ENCODE measurements at places on chromosomes 6 and 20.

GRCh38 chr6:122563364-122564052, 46.7 kb upstream of the PKIB start:
- DNase-seq: no peak

- DNase-seq: no peak
These were observed 480.5 kb upstream of the ID4 start for GRCh38 chr6:19356692-19357091.

DNA sequence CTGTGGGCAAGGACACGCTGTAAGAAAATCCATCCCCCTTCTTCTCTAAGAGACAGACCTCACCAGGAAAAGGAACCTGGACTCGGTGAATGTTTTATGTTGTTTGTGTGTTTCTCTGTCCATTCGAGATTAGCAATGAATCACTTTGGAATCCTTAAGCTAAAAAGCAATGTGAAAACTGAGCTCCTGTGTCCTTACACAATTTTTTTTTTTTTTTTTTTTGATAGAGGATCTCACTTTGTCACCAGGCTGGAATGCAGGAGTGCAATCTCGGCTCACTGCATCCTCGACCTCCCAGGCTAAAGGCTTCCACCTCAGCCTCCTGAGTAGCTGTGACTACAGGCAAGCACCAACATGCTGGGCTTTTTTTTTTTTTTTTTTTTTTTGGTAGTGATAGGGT, 32.1 kb downstream of the BFSP1 start:
- no peak for DNase-seq

DNA sequence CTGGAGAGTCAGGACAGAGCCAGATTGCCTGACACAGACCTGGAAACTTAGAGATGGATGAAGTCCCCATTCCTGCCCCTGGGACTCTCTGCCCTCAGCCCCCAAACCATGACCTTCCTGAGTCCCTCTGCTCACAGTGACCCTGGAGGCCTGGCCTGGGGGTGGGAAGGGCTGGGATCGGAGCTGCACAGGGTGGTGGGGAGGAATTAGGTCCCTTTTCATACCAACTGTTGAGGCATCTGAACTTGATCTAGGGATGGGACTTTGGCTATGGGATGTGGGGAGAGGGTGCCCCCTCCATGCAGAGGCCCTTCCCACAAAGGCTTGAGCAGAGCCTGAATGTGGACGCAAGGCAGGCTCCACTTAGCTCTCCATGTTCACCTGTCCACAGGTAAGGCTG, 144.1 kb downstream of the MRPL14 start:
- peak; percentile 12 for DNase-seq

GRCh38 chr6:151014404-151015100, 149.1 kb downstream of the MTHFD1L start:
- peak; percentile 74 for DNase-seq

- no peak for DNase-seq
These were observed 53.9 kb upstream of the TAGAP start for GRCh38 chr6:159098636-159099106.

- peak; percentile 47 for DNase-seq
These were observed 323.3 kb upstream of the NT5E start for GRCh38 chr6:85126485-85127167.

DNA sequence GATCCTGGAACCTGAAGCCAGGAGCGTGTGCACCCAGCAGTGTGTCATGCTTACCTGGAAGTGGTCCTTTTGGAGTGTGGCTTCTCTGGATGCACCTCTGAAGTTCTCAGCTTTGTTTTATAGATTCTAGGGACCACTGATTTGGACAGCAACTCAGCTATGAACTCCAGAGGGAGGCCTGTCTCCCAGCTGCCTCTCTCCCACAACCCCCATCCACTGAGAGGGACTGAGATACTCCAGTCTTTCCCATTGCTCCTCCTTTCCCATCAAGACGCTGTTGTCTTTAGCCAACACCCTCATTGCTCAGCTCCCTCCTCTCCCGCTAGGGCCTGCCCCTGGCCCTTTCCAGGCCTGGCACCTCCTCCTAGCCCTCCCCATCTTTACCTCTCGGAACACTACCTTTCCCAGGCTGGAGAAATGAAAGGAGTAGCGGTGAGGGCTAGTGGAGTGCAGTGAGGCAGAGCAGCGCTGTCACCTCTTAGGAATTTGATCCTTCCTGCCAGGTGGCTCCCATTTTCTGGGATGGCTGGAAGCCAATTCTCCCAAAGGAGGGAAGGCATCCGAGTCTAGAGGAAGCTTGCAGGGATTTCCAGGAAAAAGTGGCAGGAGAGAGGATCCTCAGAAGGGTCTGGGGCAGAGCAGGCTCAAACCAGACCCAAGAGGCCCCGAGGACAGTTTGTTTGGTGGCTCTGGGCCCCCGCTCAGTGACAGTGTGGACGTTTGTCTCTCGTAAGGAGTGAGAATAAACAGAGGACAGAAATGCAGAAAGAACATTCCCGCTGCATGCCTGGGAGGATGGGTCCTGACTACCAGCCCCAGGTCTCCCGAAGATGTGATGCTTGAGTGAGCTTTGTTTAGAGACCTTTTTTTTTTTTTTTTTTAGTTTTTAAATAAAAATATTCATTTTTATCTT, at the start of gene LRRN4:
LRRN4 (minus strand) TSS at position 285 of the 913 bp plus-strand sequence. CDS start 1,261 bp downstream, outside the sequence.
- DNase-seq: no peak

DNA sequence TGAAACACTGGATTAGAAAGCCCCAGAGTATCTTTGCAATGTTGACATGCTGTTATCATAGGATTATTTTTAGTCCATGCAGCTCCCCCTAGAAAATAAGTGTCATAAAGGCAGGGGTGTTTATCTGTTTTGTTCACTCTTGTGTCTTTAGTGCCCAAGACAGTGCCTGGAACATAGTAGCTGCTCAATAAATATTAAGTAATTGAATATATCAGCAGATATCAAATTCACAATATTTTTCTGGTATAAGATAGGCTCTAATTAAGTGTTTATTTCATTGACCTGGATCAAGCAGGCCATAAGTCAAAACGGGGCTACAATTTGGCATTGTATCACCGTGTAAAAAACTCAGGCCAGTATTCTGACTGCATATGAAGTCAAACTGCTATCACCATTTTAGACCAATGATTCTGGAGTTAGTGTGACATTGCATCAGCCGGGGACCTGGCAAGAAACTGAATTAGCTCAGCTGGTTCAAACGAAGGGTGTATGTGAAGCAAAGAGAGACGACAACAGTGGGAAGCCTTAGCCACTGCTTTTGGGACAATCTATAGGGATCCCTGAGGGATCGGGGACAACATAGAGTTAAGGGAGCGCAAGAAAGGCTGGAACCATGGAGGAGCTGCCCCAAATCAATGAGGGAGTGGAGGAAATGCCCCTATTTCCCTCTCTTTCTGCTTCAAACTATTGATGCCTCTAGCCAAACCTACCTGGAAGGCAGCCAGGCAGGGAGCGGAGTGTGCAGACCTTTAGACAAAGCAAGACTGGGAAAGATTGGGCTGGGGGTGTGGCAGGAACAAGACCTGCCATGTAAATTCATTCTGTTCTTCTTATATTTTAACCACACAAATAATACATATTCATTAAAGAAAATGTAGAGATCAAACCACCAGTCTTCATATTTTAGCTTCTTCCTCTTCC, 112.2 kb downstream of the PLEKHG1 start:
- DNase-seq: peak; percentile 82

DNA sequence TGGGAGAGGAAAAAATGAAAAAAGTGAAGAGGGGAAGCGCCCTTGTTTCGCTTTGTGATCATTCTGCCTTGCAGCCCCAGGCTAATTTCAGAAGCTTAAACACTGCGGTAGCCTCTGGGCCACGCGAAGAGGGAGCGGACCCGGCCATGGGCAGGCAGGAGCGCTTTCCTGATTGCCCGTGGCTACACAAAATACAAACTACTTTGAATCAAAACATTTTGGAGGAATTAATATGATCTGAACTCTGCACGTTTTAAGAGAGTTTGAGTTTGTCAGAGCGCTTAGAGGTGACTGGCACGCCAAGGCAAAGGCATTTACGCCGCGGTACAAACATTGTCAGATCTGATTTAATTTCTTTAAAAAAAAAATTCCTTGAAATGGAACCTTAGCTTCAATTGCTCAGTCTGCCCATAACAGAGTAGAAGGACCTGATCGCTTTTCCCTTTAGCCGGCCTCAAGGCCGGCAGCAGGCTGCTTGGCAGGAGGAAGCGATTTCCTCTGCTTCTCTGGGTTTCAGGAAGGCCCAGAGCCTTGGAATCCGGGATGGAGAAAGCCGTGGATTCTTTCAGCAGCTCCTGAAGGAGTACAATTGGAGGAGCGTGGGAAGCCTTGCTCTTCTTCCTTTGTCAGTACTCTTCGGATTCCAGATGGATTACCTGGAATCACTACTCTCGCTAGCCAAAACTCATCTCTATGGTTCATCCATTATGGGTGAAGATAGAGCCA, 9.7 kb downstream of the TFAP2D start:
- DNase-seq: no peak

DNA sequence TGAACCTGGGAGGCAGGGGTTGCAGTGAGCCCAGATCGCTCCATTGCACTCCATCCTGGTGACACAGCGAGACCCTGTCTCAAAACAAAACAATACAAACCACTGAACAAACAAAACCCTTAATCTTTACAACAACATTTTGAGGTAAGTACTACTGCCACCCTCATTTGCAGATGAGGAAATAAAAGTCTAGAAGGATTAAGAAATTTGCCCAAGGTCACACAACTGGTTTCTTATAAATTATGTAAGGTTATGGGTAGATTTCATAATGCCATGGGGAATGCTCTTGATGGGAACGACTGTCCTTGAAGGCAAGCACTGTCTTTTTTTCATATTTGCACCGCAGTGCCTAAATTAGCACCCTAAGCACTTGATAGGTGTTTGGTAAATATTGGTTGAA, 13.8 kb upstream of the B4GALT5 start:
- no peak for DNase-seq

DNA sequence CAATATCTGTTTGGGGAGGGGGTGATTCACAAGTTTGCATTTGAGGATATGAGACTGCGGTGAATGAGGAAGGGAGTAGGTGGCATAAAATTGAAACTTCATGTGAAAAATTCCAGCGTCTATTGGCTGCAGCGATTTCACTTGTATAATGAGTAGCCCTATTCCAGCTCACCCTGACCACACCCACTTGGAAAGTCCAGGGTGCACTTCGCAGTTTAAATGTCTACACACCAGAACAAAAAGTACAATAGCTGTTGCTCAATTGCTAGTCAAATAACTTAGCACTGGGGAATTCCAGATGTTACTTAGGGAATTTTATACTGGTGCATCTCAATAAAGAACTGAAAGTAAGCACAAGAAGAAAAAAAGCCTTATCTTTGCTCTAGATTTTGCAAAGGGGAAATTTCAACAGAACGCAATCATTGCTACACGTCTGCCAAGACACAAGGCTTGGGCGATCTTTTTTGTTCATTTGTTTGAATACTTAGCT, 6.3 kb downstream of the TNFAIP3 start:
- peak; percentile 90 for DNase-seq

DNA sequence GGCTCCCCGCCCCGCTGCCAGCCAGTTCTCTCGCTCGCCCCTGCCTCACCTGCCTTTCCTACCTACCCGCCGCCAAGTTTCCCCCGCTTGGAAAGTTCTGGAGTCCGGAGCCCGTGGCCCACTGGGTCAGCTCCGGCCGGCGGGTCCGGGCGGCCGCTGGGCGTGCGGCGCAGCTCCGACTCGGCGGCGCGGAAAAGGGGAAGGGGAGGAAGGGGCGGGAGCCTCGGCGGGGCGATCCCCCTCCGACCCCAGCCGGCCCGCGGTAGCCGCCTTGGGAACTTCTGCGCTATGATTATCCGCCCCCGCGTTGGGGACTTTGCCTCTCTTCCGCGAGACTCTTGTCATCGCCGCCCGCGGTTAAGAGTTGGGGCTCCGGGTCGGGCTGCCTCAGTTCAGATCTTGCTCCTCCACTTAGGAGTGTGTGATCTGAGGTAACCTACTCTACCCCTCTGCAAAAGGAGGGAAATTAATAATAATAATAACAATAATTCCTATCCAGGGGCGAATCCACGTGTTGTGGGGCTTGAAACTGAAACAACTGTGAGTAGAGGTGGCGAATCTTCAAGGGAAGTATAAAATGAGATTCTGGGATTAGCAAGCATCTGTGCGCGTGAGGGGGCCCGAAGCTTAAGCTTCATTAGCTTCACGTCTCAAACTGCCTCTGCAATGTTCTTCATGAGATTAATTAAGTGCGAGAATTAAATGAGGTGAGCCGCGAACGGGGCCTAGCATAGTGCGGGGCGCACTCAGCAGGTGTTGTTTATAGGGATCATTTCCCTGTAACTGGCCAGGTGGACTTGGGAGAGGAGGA, 30.8 kb downstream of the SF3B5 start:
- peak; percentile 67 for DNase-seq

DNA sequence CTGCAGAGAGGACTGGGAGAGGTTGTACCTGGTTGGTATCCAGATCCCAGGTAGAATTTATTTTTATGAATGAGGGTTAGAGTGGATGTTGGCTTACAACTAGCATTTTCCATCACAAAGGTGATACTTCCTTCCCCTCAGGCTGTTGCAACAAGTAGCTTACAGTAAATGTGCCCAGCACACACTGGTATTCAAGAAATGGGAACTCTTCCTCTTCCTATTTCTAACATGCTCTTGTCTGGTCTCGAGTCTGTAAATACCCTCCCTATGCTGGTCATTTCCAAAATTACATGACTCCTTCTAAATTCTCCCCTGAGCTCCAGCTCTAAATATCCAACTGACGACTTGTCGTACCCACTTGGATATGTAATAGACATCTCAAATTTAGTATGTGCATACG, 90.1 kb upstream of the FOXC1 start:
- DNase-seq: no peak

DNA sequence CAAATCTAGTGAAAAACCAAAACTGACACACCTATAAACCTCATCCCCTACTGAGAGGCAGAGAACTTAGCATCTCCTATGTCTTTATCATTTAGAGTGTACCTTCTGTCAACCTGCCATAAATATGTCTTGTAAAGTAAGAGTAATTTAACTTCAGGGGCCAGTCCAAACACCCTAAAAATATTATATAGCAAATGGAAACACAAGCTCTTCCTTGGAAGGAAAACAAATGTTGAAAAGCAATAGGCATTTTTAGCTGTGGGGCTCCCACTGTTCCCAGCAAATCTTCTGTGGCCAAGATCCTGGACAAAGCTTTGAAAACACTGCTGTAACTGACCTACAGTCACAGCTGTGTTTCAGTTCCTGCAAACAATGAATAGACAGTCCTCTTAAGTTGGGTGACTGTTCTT, 140.0 kb upstream of the RNF217 start:
- no peak for DNase-seq

- DNase-seq: peak; percentile 98
These were observed 172.0 kb downstream of the SLC16A10 start for GRCh38 chr6:111259089-111259831.

GRCh38 chr20:1377984-1378734, 14.7 kb downstream of the FKBP1A start:
- peak; percentile 41 for DNase-seq

GRCh38 chr6:37170273-37171200, 585 bp downstream of the PIM1 start:
- peak; percentile 42 for DNase-seq

Data from right lobe of liver (tissue), 6 donors.